ENCODE measurements at places on chromosomes 12 and 14.

- DNase-seq, result no peak
Measured at GRCh38 chr14:77273796-77274195, 2.8 kb upstream of the NGB start.

DNA sequence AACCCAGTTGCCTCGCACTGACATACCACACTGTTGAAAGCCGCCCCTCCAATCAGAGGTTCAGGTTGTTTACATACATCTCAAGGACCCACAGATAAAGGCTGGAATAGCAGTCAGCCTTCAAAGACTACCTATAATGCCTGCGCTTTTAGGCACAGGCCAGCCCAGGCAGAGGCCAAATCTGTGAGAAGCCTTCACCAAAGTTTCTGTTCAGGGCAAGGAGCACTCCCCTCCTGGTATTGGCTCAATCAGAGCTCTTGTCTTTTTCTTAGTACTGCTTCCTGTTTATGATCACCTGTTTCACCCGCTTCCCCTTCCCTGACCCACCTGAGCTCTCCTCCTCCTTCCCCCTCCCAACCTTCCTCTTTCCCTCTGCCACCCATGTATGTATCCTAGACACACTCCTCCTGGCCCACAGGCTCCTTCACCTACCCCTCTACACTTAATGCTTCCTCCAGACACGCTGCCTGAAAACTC is 34.8 kb downstream of the DUSP16 start:
- DNase-seq, result no peak

DNA sequence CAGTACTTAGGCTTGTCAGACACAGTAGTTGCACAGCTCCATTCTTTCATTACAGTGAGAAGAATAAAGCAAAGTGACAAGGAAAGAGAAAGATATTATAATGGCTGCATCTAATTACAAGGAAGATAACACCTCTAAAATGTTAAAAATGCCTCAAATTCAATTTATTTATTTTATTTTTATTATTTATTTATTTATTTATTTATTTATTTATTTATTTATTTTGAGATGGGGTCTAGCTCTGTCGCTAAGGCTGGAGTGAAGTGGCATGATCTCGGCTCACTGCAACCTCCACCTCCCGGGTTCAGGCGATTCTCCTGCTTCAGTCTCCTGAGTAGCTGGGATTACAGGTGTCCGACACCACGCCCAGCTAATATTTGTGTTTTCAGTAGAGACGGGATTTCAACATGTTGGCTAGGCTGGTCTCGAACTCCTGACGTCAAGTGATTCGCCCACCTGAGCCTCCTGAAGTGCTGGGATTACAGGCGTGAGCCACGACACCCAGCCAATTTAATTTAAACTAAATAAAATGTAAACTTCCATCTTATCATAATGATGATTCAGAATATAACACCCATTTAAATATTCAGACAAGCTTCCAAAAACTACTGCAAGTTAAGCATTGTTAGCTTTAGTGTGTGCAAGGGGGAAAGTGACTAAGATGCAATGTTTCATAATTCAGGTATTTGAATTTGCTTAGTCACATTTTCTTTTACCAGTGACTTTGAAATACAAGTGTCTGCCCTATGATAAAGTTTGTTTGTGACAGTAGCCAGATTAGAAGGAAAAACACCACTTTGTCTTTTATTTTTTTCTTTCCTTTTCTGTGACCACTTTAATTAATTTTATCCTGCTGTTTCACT is 2.4 kb upstream of the CFAP54 start:
- peak; percentile 92 for DNase-seq

DNA sequence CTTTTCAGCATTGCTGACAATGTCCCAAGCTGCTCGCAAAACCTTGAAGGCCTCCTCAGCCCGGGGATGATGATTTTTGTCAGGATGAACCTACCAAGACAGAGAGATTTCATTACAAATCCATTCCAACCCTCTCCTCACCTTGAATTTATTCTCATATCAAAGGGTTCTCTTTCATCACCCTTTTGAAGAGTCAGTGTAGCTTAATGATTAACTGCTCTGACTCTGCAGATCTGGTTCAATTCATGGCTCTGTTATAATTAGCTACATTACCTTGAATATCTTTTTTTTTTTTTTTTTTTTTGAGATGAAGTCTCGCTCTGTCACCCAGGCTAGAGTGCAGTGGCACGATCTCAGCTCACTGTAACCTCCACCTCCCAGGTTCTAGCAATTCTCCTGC is 5.6 kb downstream of the ORMDL2 start:
- no peak for DNase-seq

- DNase-seq, result no peak
Measured at GRCh38 chr12:109678719-109679118, 34.9 kb upstream of the FAM222A start.

DNA sequence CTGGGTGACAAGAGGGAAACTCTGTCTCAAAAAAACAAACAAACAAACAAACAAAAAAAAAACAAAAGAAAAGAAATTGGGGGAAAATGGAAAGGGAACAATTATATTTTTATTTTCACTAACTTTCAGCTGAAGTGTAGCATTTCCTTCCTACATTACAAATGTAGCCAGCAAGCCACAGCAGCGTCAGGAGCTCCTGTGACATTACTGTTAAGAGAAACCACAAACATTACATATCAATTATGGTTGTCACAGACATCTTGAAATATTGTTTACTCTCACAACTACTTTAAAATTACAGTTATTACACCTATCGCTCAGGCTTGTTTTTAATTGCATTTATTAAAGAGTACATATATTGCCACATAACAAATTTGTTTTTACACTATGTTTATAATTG is 49.8 kb upstream of the SLC24A4 start:
- DNase-seq, result no peak

GRCh38 chr12:111221062-111222026 is 147.6 kb downstream of the PHETA1 start:
- no peak for DNase-seq

DNA sequence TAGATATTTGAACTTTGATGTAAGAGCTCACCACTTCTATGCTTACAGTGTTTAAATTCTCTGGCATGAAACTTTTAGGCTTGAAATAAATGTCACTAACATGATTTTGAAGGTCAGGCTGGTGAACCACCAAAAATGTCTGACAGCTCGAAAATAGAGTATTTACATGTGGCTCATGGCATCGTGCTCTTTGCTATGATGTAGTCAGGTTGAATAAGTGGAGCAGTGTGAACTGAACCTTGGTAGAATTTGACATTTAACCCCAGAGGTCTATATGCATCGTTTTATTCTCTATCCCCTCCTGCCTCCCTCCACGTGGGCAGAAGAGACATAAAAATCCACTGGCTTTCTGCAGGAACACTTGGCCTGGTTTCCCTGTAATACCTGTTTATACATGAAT is 369.7 kb upstream of the ATP2B1 start:
- no peak for DNase-seq

DNA sequence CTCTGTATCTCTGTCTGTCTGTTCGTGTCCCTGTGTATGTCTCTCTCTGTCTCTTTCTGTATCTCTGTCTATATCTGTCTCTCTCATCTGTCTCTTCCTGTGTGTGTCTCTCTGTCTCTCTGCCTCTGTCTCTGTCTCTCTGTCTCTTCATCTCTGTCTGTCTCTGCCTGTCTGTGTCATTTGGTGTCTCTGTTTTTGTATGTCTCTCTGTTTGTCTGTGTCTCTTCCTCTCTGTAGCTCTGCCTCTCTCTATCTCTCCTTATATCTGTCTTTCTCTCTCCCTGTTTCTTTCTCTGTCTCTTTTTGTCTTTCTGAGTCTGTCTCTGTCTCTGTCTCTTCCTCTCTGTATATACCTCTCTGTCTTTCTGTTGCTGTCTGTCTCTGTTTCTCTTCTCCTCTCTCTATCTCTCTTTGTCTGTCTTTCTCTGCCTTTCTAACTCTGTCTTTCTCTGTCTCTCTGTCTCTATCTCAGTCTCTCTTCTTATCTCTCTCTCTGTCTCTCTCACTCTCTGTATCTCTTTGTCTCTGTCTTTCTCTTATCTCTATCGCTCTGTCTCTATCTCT is 50.2 kb downstream of the TMEM121 start:
- DNase-seq, result no peak

DNA sequence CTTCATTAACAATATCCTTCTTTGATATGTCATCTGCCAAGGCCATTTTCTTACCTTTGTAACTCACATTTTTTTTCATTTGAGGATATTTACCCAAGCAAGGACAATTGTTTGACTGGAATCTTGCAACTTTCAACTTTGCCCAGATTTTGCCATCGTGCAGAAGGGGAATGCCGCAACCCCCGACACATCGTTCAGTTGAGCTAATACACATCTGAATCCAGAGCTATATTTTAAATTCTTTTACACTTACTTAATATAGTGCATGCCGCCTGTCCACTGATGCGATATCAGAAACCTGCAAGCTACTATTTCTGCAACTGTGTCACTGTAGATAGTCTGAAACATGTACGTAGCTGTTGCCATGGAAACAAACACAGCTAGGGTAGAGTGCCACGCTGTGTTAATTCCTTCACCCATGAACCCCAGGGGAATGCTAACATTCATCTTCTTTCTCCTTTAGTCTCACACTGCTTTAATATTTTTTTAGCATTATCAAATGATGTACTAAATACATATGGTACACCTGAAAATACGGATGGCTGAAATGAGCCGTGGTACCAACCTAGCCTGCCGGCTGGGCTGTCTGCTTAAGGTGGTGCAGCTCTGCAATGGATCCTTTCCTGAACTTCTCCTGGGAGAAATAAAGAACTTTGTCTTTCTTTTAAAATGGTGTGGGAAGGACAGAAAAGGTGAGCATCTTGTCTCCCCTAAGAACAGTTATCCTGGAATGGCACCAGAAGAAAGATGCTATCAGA is 77.0 kb upstream of the FOXN3 start:
- no peak for DNase-seq

DNA sequence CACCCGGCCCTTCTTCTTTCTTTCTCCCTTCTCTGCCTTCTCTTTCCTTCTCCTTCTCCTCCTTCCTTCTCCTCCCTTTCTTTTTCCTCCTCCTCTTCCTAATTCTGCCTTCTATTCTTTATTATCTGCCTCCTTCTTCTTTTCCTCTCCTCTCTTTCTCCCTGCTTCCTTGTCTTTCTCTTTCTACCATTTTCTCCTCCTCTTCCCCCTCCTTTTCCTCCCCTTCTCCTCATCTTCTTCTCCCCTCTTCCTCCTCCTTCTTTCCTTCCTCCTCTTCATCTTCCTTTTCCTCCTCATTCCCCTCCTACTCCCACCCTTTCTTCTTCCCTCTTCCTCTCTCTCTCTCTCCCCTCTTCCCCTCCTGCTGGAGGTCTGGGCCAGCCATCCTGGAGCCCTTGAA is 294.9 kb upstream of the CRY1 start:
- DNase-seq, result no peak

DNA sequence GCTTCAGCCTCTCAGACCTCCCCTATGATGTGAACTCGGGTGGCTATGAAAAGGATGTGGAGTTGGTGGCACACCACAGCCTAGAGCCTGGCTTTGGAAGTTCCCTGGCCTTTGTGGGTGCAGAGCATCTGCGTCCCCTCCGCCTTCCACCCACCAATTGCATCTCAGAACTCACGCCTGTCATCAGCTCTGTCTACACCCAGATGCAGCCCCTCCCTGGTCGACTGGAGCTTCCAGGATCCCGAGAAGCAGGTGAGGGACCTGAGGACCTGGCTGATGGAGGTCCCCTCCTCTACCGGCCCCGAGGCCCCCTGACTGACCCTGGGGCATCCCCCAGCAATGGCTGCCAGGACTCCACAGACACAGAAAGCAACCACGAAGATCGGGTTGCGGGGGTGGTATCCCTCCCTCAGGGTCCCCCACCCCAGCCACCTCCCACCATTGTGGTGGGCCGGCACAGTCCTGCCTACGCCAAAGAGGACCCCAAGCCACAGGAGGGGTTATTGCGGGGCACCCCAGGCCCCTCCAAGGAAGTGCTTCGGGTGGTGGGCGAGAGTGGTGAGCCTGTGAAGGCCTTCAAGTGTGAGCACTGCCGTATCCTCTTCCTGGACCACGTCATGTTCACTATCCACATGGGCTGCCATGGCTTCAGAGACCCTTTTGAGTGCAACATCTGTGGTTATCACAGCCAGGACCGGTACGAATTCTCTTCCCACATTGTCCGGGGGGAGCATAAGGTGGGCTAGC is 7.0 kb upstream of the RPS26 start:
- no peak for DNase-seq

GRCh38 chr12:51900323-51900889 is 6.9 kb upstream of the ACVRL1 start:
- DNase-seq, result no peak

- DNase-seq, result no peak
Measured at GRCh38 chr12:132824053-132824452, 4.6 kb downstream of the GOLGA3 start.

GRCh38 chr12:116595186-116595585 is 36.0 kb downstream of the MAP1LC3B2 start:
- no peak for DNase-seq

DNA sequence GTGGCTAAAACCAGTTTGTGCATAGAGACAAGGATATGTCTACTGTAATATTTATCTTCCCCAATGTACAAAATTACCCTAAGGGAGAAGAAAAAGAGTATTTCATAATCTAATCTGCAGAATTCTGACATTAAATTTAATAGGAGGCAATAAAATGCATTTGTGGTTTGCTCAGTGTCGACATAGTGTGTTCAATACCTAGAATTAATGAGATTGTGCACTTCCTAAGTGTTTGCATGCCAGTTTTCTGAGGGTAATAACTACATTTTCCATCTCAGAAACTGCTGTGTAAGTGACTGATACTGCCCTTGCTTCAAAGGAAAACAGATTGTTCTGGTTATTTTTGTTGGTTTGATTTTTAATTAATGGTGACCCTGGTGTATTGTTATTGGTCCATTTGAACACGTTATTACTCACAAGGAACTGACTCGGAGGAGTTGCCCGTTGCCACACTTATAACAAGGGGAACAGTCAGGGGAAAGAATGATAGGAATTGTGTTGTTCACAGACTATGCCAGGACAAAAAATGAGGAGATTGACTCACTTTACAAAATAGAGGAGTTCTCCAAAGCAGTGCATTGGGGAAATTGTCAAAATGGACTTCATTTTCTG is 960.3 kb upstream of the TMEM132C start:
- DNase-seq, result no peak

GRCh38 chr12:63301311-63301710 is 150.3 kb upstream of the AVPR1A start:
- DNase-seq, result peak; percentile 42

- peak; percentile 31 for DNase-seq
Measured at GRCh38 chr12:12008931-12009611, 61.7 kb upstream of the BCL2L14 start.

- no peak for DNase-seq
Measured at GRCh38 chr14:55532645-55533344, 47.2 kb upstream of the KTN1 start.

DNA sequence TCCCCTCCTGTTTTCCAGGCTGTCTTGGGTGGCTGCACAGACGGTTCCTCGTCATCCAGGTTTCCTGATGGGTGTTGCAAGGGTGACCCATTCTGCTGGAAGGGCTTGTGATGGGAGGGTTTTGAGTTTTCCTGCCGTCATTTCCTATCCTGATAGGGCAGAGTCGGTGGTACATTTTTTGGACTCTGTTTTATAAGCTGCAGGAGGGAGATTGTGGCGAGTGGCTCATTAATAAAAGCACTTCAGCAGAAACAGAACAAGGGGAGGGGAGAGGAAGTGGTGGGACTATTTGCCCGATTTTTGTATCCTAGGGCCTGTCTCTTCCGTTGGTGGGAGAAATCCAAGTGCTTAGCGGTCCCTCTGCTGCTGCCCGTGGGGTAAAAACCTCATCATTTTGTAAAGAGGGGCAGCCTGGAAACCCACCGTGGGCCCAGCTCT is 40.0 kb downstream of the TSPAN9 start:
- peak; percentile 75 for DNase-seq

- DNase-seq, result peak; percentile 48
Measured at GRCh38 chr12:89244536-89244935, 107.8 kb downstream of the DUSP6 start.
